ENCODE measurements at places on chromosomes 5 and 9. TPM values are rescaled to one million over a fixed set of nuclear protein-coding genes. Genes with fewer than 3 reads are reported as not detected.

The TRIM7 gene
- 5.5 TPM for total RNA-seq

The TAF11L2 gene
- 0.41 TPM for total RNA-seq

The CTXN3 gene
- 0.47 TPM for total RNA-seq

The COL23A1 gene
- total RNA-seq = 7.5 TPM

The MVB12B gene
- total RNA-seq = 24.4 TPM

Measured in metanephros (tissue), 2 donors.